Right kidney (tissue), 9 donors: ENCODE measurements at places on chromosomes 6 and 20.

DNA sequence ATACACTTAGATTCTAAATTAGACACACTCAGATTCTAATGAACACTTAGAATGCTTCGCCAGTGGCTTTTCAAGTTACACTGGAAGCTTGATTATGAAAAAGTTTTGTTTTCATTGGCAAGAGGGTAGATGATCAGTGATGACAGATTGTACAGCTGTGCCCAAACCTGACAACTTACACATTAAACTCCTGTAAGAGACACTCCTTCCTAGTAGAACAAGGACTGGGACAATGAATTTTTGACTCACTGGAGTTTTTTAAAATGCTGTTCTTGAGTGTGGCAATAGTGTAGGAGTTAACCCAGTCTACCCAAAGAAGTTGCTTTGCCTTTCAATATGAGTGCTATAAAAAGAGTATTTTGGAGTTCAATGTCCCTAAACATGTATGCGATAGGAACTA, 140.8 kb downstream of the SLC16A10 start:
- no peak for DNase-seq

- no peak for DNase-seq
Observed at GRCh38 chr6:54266400-54266923, 41.8 kb upstream of the TINAG start.

GRCh38 chr6:107965746-107966145, 7.7 kb upstream of the SEC63 start:
- no peak for DNase-seq

GRCh38 chr6:66190858-66191257, 483.8 kb upstream of the EYS start:
- no peak for DNase-seq

DNA sequence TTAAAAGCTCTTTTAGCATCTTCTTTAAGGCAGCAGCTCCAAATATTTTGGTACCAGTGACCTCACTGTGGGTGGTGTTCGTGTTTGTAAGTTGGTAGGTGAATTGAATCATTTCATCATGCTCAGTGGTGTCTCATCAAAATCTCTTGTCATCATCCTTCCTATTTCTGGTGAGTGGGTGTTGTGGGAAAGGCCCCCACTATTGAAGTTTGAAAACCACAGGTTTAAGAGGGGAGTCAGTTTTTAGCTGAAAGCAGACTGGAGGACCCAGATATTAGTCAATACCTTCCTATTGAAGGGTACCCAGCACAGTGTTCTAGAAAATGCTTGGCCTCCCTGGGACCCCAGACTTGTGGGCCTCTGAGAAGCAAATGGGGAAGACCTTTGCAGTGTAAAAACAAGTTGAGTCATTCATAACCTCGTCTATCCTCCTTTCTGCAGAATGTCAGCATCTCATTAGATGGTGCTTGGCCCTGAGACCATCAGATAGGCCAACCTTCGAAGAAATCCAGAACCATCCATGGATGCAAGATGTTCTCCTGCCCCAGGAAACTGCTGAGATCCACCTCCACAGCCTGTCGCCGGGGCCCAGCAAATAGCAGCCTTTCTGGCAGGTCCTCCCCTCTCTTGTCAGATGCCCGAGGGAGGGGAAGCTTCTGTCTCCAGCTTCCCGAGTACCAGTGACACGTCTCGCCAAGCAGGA, 3.7 kb downstream of the PIM1 start:
- DNase-seq: no peak

- no peak for DNase-seq
Observed at GRCh38 chr6:89392823-89393222, 19.2 kb downstream of the RRAGD start.

GRCh38 chr20:33733654-33734576, 2.1 kb downstream of the ZNF341 start:
- DNase-seq: peak; percentile 43

- DNase-seq: no peak
Observed at GRCh38 chr6:21438986-21439352, 154.6 kb upstream of the SOX4 start.

DNA sequence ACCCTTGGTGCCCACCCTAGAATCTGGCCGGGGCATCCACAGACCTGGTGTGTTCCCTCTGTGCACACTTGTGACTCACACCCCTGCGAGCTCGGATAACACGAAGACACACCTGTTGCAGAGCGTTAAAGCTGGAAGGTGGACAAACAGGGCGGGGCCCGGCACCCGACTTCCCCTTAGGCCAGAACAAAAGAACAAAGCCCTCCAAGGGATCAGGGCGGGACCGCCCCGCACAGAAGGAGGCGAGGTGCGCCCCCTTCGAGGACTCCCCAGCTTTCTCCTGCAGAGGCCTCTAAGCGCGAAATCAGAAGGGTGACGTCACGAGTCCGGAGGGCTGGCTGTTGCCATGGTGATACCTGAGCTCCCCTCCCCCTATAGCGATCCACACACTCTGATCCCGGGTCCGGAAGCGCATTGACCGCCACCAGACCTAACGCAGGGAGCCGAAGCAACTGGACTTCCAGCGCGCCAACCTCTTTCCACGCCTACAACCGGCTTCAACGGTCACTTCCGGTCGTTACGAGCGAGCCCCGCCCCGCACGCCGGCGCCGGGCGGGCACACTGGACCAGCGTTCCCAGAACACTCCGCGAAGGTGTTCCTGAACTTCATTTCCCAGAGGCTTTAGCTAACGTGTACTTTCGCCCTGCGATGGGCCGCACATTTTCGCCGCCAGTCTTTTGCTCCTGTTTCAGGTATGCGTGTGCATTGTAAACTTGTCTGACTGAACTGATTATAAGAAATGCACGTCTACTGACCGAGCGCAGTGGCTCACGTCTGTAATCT, at the start of gene ZNF184:
Gene ZNF184, minus strand, starts transcription at position 489 of the 784 bp plus-strand sequence. CDS start 811 bp downstream, outside the sequence.
- peak; percentile 93 for DNase-seq

- DNase-seq: no peak
Observed at GRCh38 chr6:138765896-138766655, 7.5 kb upstream of the CCDC28A start.

- DNase-seq: no peak
Observed at GRCh38 chr6:69622924-69623323, 173.9 kb downstream of the LMBRD1 start.

GRCh38 chr20:698276-698675, 22.7 kb upstream of the SCRT2 start:
- DNase-seq: no peak
